Epithelial cell of alveolus of lung (primary cell): ENCODE measurements at places on chromosomes 2 and 18. TPM values are rescaled to one million over a fixed set of nuclear protein-coding genes. Genes with fewer than 3 reads are reported as not detected.

AQP12B gene
- total RNA-seq = not detected in 2 replicates

SIX3 gene
- not detected in 2 replicates for total RNA-seq

COL6A3 gene
- 1,213 and 2,045 TPM in 2 replicates for total RNA-seq

FEV gene
- not detected in 2 replicates for total RNA-seq

CPO gene
- not detected in 2 replicates for total RNA-seq
